ENCODE measurements at places on chromosomes 13 and 19.

DNA sequence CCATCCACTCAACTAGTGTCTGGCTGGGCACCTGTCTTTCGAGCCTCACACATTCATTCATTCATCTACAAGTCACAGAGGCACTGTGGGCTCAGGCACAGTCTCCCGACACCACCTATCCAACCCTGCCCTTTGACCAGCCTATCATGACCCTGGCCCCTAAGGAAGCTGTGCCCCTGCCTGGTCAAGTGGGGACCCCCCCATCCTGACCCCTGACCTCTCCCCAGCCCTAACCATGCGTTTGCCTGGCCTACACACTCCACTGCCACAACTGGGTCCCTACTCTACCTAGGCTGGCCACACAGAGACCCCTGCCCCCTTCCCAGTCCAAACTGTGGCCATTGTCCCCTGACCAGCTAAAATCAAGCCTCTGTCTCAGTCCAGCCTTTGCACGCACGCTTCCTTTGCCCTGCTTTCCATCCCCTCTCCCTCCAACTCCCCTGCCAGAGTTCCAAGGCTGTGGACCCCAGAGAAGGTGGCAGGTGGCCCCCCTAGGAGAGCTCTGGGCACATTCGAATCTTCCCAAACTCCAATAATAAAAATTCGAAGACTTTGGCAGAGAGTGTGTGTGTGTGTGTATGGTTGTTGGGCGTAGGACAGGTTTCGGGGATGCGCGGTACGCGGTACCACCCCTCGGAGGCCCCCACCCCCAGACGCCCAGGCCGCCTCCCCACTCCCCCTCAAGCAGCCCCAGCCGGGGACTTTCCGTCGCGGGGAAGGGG is 404 bp upstream of the IL27RA start:
- DNase-seq, result no peak

GRCh38 chr13:113860665-113861432 is 3.0 kb downstream of the GAS6 start:
- DNase-seq, result no peak

DNA sequence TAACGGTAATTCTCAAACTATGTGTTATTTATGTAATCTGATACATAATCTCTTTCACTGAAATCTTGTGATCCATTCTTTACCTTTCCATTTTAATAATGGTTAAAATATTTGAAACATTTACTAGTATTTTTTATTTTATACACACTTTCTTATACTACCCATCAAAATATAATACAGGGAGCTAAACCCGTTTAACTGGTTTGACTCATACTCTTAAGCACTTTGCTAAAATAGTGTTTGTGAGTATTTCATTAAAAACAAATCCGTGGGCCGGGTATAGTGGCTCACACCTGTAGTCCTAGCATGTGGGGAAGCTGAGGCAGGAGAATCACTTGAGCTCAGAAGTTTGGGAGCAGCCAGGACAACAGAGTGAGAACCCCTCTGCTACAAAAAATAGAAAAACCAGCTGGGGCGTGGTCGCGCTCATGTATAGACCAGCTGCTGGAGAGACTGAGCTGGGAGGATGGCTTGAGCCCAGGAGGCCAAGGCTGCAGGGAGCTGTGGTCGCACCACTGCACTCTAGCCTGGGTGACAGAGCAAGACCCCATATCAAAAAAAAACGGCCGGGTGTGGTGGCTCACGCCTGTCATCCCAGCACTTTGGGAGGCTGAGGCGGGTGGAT is 43.8 kb upstream of the DCUN1D2 start:
- DNase-seq, result no peak

GRCh38 chr13:78600280-78600883 is 3.0 kb downstream of the POU4F1 start:
- no peak for DNase-seq

DNA sequence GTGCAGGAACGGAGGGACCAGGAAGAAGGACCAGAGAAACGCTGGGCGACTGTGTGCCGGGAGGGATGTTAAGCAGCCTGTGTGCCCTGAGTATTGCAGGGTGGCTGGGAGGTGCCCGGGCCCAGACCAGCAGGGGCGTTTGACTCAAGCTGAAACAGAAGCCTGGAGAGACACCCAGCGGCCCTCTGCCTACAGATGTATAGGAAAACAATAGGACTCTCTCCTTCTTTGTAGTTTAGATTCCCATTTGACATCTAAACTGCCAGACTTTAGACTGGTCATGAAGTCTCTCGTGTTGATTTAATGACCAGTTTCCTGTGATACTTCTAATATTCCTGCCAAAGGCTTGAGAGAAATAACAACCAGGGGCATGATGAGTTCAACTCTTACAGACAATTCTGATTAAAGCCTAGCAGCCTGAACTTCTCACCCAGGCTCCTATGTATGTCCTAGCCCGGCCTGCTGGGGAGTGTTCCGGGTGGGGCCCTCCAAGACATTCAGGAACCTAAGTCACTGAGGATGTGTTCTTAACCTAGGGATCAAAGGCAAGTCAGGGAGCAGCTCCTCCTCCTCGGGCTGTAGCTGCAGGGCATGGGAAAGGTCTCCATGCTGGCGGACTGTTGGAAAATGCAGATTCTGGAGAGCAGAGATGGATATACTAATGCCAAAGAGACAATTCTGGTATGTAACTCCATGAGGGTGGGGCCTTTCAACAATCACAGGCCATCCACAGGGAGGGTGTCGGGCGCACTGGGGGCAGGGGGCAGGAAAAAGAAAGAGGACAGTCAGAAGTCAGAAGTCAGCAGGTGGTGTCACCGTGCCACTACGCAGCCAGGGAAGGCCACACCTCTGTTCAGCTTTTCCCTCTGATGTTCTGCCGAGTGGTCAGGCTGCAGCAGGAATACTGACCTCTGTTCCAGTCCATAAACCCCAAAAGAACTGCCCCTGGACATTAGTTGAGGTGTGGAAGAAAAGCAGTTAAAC is 131.8 kb downstream of the STARD13 start:
- DNase-seq, result no peak

- DNase-seq, result no peak
These were observed 60.5 kb downstream of the SPATA13 start for GRCh38 chr13:24221007-24221406.

GRCh38 chr13:85799097-85799582 is at the start of gene SLITRK6:
Gene SLITRK6 (minus strand): TSS chr13:85799419. CDS start chr13:85796508, 2,911 bp downstream.
- DNase-seq, result no peak

GRCh38 chr13:72774019-72774418 is 7.7 kb downstream of the DIS3 start:
- DNase-seq, result no peak

- DNase-seq, result no peak
These were observed 17.8 kb downstream of the SHC2 start for GRCh38 chr19:443005-443404.

DNA sequence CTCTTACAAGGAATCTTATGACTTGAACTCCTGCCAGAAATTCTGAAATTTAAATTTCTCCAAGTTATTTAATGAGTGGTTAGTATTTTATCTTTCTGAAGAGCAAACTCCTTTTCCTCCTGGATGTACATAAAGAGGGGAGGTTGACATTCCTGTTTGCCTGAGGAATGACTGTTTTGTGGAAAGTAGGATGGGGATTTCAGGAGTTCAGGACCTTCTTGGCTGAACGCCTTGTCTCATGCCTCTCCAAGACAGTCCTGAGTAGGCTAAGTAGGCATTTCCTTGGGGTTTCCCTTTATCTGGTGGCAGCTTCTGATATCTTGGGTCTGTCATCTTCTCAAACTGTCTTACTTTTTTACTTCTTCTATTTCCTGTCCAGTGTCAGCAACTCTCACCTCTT is 356.6 kb downstream of the TDRD3 start:
- DNase-seq, result no peak

- no peak for DNase-seq
These were observed 18.1 kb downstream of the DPP9 start for GRCh38 chr19:4705413-4706131.

DNA sequence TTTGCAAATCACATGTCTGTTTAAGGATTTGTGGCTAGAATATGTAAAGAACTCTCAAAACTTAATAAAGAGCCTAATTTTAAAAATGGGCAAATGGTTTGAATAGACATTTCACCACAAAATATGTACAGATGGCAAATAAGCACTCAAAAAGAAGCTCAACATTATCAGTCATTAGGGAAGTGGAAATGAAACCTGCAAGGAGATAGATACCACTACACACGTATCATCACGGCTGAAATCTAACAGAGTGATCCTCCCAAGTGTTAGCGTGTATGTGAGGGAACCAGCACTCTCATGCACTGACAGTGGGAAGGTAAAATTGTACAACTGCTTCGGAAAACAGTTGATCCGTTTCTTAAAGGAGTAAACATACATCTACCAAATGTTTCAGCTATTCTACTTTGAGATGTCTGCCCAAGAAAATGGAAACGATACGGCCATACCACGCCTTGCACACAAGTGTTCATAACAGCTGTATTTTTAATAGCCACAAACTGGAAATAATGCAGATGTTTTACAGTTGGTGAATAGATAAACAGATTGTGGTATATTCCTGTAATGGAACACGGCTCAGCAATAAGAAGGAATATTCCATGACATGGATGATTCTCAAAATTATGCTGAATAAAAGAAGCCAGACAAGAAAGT is 14.5 kb downstream of the ARHGEF7 start:
- no peak for DNase-seq
